ENCODE measurements at places on chromosomes 13 and 19.
A peak's percentile ranks its signal among the peaks of the same experiment; 100 is the strongest.

DNA sequence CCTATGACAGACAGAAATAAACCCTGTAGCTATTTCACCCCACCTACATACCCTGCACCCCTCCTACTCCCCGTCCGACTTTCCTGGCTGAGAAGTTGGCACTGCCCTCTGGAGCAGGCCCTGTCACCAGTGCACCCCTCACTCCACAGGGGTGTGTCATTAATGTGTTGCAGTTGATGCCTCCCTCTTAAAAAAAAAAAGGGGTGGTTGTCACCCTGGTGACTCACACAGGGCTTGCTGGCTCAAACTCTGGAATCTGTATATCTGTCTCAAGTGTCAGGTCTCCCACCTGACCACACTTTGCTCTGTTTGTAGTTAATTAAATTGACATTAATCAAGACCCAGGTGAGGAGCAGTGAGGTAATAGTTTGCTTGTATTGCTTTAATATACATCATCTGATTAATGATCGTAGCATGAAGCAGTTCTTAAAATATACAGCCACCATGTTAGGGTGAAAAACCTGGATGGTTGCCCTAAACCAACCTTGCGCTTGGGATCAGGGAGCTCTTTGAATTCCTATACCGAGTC is 2.0 kb upstream of the GATAD2A start:
- no peak for DNase-seq

- DNase-seq, result peak; percentile 96
Measured at GRCh38 chr19:9768175-9769112, at the start of gene ZNF846. ZNF846 (minus strand) TSS chr19:9768738; CDS start chr19:9764950, 3,788 bp downstream.

- no peak for DNase-seq
Measured at GRCh38 chr19:10603873-10604459, 16.9 kb upstream of the AP1M2 start.

- no peak for DNase-seq
Measured at GRCh38 chr13:46010148-46010547, 42.4 kb downstream of the ZC3H13 start.

DNA sequence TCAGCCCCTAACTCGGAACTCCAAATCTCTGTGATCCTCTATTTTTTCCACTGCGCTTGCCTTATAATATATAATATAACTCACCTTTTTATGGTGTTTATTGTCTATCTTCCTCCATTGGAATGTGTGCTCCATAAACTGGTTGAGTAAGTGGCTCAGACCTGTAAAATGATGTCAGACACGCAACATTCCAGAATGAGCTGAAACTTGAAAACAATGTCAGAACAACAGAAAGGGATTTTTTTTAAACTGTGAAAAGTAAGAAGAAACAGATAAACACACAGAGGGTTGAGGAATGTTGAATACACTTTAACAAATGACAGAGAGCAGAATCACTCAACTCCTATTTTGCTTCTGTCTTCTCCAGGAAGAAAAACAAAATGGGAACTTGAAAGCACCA is 19.1 kb upstream of the FAM216B start:
- DNase-seq, result no peak

DNA sequence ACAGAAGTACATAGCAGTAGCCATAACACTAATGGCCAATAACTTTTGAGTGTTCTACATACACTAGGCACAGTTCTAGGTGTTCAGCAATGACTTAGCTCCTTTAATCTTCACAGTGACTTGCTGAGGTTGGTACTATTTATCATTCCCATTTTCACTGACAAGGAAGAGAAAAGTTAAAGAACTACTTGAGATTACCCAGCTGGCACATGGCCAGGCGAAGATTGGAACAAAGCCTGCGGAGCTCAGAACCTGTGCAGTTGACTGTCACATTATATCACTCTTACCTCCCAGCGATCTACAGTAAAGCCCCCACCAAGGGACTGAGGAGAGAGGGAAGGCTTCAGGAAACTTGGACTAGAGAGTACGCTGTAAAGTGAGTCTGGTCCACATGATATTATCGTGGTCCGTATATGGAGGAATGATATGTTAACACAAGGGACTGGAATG is 42.4 kb upstream of the WDFY2 start:
- DNase-seq, result no peak

DNA sequence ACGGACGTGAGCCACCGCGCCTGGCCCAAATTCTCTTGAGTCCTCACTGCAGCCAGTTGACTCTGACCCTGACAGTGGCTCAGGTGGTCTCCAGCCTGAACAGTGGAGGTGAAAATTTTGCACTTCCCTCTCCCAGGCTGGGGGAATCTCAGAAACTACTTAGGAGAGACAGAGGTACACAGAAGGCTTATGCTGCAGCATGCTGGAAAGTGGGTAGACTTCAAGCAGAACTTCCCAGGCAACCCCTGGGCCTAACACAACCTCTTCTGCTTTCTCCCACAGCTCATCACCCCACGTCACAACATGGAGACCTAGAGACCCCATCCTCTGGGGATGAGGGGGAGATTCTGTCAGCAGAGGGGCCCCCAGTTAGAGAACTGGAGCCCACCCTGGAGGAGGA is 14.4 kb downstream of the NCAN start:
- DNase-seq, result no peak

- DNase-seq, result no peak
Measured at GRCh38 chr19:34383599-34383998, 18.6 kb downstream of the GPI start.

DNA sequence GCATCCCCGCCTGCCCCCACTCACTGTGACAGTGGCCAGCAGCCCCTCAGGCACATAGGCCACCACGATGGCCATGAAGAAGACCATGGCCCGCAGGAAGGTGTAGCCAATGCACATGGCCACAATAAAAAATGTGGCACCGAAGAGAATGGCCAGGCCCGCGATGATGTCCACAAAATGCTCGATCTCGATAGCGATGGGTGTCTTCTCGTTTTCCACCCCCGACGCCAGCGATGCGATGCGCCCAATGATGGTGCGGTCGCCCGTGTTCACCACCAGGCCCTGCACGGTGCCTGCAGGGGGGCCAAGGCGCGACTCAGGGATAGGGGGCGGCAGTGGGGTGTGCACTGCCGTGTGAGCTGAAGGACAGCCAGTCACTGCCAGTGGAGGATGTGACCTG is 3.7 kb downstream of the ATP4A start:
- no peak for DNase-seq

- DNase-seq, result no peak
Measured at GRCh38 chr13:101415358-101416174, 742 bp downstream of the NALCN start.

DNA sequence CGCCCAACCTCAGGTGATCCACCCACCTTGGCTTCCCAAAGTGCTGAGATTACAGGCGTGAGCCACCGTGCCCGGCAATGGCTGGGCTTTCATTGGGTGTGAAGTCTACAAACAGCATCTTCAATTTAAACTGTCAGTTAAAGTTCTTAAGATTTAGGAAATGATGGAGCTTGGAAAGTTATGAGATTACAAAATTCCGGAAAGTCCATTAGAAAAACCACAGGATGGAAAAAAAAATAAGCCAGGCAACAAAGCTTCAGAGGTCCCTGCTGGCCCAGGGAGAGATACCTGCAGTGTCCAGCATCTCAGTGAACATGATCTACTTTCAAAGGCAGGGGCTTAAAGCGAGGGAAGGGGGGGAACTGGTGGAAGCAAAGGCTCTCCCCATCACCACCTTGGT is 4.6 kb upstream of the ZNF587B start:
- no peak for DNase-seq

- DNase-seq, result no peak
Measured at GRCh38 chr13:36385489-36385888, 39.3 kb upstream of the SPART start.

GRCh38 chr19:51490676-51491075 is 10.9 kb downstream of the SIGLEC12 start:
- no peak for DNase-seq

- DNase-seq, result no peak
Measured at GRCh38 chr13:29800687-29801086, 49.7 kb downstream of the UBL3 start.

- no peak for DNase-seq
Measured at GRCh38 chr13:76725211-76725610, 161.0 kb downstream of the KCTD12 start.

DNA sequence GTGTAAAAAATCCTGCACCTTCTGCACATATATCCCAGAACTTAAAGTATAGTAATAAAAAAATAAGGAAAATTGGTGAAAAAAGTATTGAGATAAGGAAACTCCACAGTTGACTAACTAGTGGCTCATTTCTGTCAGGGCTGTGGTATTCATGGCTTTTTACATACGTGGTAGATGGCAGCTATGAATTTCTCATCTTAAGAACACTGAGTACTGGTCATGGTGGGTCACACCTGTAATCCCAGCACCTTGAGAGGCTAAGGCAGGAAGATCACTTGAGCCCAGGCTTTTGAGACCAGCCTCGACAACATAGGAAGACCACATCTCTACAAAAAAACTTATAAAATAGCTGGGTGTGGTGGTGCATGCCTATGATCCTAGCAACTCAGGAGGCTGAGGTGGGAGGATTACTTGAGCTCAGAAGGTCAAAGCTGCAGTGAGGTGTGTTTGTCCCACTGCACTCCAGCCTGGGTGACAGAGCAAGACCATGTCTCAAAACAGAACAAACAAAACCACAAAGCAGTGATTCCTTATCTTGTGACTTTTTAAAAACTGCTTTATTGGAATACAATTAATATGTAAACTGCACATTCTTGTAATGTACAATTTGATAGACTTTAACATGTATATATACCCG is 16.8 kb downstream of the SLAIN1 start:
- no peak for DNase-seq

DNA sequence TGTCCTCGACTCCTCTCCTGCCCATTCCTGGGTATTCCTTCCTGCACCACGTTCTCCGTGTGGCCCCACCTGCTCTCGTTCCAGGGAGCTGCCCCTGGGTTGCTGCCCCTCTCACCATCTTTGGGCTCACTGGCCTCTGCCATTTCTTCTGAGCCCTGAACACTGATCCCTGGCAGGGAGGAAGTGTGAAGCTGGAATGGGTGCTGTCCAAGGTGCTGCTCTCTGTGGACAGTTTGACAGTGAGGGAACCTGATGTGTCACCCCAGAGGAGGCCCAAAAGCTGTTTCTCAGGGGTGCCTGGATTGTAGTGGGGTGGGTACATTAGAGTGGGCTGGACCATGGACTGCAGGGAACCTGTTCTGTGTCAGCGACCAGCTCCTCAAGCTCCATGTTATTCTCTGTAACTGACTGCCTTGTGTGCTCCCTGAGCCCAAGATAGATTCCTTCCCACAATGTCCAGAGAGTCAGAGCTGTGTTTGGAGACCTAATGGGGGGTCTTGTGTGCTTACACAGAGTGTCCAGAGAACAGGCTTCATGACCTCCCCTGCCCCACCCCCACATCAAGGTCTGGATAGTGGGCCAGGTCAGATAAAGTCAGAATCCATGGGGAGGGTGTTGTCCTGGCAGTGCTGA is 7.2 kb upstream of the CEACAM8 start:
- DNase-seq, result no peak

DNA sequence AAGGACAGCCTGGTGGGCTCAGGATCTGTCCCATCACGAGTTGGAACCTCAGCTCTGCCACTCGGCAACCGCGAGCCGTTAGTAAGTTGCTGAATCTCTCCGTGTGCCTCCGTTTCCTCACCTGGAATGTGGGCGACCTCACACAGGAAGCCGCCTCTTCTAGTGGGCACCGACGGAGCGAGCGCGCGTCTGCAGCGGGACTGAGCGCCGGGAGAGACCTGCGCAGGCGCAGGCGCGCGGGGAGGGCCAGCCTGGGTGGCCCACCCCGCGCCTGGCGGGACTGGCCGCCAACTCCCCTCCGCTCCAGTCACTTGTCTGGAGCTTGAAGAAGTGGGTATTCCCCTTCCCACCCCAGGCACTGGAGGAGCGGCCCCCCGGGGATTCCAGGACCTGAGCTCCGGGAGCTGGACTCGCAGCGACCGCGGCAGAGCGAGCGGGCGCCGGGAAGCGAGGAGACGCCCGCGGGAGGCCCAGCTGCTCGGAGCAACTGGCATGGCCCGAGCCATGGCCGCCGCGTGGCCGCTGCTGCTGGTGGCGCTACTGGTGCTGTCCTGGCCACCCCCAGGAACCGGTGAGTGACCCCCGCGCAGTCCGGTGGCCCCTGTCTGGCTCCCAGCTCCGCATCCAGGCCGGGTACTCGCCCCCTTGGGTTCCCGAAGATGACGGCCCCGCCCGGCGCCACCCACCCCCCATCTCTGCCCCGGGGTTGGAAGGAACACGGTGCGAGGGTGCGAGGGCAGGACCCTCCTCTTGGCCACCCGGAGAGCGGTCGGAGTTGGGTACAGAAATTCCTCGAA is at the start of gene PVR:
TSS of gene PVR (plus strand) at position 306 of the 797 bp plus-strand sequence. CDS start at position 493, 187 bp downstream.
- peak; percentile 75 for DNase-seq

GRCh38 chr13:100721885-100722512 is 47.4 kb upstream of the TMTC4 start:
- peak; percentile 69 for DNase-seq

GRCh38 chr13:101714195-101714594 is 261.7 kb downstream of the ITGBL1 start:
- no peak for DNase-seq

GRCh38 chr19:44576843-44577565 is 36.4 kb upstream of the IGSF23 start:
- no peak for DNase-seq

DNA sequence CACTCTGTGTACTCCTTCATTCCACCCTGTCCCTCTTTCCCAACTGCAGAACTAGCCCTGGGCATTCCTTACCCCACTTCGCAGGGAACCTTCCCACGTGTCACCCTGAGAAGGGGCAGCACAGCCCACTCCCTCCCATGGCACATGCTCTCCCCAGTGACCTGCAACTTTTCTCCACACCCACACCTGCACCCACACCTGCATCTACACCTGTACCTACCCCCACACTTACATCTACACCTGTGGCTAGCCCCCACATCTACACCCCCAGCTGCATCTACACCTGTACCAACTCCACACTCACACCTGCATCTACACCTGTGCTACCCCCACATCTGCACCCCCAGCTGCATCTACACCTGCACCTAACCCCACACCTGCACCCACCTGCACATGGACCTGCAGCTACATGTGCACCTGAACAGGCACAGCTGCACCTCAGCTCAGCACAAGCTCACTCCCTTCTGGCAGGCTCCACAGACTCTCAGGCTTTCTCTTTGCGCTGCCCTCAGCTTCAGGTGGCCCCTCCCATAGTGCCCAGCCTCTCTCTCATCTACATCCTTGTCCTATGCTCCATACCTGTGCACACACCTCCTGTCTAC is 234.1 kb downstream of the TUBA3C start:
- no peak for DNase-seq

DNA sequence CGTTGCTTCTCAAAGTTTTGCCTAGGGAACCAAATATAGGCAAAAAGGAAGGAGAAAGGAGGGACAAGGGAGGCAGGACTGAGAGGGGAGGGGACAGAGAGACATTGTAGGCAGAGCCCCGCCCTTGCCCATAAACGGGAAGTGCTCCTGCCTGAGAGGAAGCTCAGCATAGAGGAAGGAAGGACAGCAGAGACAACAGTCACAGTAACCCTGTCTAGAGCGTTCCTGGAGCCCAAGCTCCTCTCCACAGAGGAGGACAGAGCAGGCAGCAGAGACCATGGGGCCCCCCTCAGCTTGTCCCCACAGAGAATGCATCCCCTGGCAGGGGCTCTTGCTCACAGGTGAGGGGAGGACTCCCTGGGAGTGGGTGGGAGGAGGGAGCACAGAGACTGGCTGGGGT is at the start of gene CEACAM21:
TSS of gene CEACAM21 (plus strand) at position 169 of the 400 bp plus-strand sequence. CDS start at position 278, 109 bp downstream.
- peak; percentile 74 for DNase-seq

Data from activated CD8-positive, alpha-beta memory T cell treated with anti-CD3 and anti-CD28 coated beads for 24 hours (primary cell).